Stimulated activated CD4-positive, alpha-beta T cell treated with anti-CD3 and anti-CD28 coated beads, Interleukin-12 subunit alpha, Interleukin-12 subunit beta, amount 100 ng/mL, for 48 hours (primary cell): ENCODE measurements at places on chromosomes 2 and 18.

- DNase-seq = no peak
Measured at GRCh38 chr18:48050176-48050575, 119.7 kb upstream of the SMAD2 start.

DNA sequence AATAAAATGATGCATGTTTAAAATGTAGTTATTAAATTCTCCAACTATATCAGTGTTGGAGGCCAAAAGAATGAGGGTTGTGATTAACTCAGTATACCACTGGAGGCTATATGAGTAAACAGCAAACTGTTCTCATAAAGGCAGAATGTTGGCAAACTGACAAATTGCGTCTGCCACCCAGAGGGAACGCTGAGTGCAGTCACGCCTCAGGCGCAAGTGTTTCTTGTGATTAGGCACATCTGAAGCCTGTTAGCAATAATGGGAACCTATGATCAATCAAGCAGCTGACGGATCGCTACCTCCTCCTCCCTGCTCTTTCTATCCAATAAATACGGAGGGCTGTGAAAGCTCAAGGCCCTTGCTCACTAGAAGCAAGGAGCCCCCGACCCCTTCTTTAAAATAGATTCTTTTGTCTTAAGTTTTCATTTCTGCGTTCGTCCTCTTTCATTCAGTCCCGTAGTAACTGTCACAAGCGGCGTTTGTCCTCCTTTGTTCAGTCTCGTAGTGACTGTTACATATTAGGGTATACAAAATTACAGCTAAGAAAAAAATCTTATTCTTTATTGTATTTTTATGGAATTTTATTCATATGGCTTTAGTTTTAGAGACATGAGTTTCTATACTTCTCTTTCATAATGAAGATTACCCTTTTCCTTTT is 16.3 kb upstream of the RMND5A start:
- no peak for DNase-seq

DNA sequence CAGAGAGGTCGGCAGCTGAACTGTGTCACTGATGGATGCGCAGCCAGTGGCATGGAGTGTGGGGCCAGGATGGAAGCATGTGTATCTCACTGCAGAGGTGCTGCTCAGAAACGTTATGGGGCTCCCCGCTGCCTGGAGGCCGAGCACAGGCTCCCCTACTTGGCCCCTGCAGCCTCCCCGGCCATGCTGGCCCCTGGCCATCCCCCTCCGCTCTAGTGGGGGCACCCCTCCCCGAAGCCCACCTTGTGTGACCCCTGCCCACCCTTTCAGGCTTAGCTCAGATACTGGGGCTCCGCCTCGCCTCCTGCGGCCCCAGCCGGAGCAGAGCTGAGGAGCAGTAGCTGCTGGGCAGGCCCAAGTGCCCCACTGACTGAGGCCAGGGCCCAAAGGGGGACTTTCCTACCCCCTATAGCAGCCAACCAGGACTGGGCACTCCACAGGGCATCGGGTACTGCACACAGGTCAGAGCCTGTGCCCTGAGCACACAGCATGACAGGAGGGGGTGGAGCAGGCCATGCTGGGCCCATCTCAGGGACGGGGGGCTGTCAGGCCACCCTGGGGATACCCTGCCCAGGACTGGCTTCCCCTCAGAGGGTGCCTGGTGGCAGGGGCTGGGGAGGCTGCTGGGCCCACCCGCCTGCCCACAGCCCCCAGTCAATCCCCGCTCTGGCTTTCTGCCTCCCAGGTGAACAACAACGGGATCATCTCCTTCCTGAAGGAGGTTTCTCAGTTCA is 31.3 kb downstream of the SNED1 start:
- no peak for DNase-seq

GRCh38 chr2:227813229-227813561 is 447 bp upstream of the CCL20 start:
- DNase-seq = no peak

DNA sequence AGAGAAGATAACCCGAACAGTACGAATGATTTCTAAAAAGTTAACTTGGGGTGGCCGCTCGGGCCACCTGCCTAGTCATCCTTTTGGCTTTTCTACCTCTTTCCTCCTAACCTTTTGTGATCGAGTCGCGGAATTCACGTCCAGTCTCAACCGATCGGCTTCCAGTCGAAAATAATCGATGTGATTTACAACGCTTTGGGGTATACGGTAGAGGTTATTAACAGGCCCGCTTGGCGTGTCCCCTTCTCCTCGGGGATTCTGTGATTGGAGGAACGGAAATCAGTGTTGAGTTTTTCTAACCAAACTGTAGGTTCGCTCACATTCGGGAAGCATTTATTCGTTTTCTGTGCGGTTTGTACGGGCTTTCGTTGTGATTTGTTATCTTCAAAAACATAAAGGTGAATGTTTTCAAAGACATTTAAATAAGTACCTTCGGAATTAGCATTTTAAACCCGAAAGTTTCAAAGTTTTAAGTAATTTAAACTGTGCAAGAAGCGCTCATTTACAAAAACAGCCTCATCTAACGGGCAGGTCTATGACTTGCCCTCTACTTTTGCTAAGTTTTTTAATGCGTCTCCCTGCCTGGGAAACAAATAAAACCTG is 588 bp upstream of the FOXI3 start:
- DNase-seq = no peak

DNA sequence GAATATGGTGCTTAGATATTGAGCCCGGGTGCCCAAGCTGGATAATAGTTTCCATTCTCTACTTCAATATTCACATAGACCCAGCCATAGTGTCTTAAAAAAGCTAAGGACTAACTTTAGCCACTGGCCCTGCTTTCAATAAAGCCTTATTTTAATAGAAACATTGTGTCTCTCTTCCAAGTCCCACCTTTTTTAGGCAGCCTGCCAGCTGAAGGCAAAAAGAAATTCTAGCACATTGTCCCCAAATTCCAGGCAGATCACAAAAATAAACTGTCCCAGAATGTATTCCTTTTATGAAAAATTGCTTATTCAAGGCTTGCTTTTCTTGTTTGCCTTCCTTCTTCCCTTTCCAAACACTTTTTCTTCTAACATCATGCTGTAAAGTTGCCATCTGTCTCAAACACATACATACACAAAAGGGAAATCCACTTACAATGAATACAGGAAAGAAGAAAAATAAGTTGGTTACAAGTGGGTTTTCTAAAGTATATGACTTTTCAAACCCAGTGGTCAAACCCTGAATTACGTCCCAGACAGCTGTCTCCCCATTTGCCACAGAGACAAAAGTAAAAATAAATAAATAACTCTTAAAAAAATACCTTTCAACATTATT is 778.5 kb downstream of the BCL11A start:
- DNase-seq = no peak

- no peak for DNase-seq
Measured at GRCh38 chr2:148887350-148888002, 12.4 kb downstream of the KIF5C start.

DNA sequence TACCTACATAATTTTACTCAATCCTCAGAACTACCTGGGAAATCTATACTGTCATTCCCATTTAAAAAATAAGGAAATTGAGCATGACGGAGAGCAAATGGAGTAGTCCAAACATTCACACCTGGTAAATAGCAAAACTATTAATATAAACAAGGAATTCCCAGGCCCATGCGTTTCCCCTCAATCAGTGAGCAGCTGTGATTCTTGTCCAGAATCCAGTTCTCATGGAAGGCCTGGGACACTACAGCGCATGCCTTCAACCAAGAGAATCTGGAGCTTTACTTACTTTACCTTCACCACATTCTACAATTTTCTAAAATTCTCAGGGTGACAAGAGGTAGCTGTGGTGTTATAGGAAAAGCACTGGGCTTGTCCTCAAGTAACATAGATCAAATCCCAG is 259.0 kb downstream of the LRATD1 start:
- no peak for DNase-seq

DNA sequence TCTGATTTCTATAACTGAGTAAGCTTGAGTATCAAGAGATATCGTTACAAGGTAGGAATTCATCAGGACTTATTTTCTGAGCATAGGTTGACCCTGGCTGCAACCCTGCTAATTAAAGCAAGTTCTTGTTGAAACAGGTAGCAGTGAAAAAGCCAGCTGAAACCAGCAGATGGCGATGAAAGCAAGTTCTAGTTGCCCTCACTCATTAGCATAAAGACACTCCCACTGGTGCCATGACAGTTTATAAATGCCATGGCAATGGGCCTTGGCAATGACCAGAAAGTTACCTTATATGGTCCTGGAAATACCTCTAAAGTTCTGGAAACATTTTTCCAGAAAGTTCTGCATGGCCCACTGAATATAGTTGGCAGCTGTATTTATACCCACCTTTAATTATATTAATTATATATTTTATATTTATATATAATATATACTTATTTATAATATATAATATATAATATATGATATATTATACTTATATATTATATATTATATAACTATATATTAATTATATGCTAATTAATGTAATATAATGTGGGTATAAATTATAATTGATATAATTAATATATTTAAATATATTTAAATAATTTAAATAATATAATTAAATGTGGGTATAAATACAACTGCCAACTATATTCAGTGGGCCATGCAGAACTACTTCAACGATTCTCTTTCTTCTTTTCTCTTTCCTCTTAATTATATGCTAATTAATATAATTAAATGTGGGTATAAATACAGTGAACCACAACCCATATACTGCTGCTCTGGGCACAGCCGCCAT is 188.0 kb downstream of the CDH7 start:
- DNase-seq = no peak

GRCh38 chr2:138012082-138012481 is 47.8 kb downstream of the HNMT start:
- no peak for DNase-seq

GRCh38 chr2:118940486-118941120 is 1.4 kb upstream of the MARCO start:
- no peak for DNase-seq

DNA sequence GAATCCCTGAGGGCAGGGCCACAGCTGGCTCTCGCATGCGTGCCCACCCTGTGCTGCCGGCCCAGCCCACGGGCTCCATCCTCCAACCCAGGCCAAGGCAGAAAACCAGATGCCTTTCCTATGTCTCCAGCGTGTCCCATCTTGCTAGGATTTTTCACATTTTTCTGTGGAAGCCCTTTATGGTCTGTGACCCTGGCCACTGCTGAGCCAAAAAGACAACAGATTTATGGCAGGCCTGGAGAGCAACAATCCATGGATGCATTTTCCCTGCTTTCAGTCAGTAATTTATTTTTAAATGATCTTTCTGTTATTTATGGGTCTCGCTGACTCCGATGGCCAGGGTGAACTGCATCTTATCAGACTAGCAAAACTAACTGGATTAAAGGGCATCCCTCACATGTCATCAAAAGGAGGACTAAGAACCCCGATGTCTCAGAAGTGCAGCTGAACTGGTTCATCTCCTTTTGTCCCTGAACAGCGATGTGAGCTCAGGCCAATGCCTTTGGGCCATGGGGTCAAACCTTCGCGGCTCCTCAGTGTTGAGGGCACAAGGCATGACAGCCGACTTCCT is 346.0 kb downstream of the CYRIA start:
- no peak for DNase-seq

DNA sequence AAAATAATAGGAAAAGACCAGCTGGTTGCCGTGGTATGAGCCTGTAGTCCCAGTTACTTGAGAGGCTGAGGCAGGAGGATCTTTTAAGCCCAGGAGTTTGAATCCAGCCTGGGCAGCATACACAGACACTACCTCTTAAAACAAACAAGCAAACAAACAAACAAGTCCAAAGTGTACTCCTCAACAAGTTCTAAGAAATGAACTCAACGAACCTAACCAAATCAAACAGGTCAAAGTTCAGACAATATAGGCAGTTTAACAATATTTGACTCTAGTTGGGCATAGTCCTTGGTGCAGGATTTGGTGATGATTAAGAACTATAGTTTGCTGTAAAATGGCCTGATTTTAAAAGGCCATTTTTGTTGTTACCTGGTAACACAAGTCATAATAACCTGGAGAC is 41.9 kb upstream of the RHOB start:
- DNase-seq = no peak

GRCh38 chr2:168084288-168084687 is 163.1 kb downstream of the STK39 start:
- no peak for DNase-seq

DNA sequence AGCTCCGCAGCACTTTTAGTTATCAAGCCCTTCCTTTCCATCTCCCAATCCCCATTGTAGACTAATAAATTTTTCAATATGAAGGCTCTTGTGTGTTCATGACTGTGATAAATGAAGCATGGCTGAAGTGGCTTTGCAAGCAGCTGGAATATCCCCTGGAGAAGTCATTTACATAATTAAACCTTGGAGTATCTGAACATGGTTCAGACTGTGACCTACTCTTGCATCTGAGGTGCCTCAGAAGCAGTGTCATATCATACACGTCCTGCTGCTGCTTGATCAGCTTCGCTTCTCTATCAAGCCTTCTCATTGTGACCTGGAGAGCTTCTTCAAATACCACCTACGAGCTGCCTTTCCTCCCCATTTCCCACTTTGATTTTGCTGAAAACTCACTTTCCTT is 48.4 kb upstream of the ZNF397 start:
- no peak for DNase-seq

DNA sequence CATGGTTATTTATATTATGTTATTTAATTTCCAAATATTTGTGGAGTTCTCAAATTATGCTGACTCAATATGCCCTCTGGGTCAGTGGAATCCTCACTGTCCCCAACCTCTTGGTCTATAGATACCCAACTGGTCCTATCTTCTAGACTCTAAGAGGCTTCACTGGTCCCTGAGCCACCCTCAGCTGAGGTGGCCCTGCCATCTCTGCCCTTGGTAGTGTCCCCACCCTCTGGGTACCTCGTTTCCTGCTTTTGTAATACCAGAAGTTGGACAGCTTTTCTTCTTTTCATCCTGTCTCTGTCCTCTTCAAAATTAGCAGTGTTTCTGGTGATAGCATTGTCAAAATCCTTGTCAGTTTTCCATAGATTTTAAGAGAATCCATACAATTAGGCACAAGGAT is 11.9 kb downstream of the ZSCAN30 start:
- no peak for DNase-seq

DNA sequence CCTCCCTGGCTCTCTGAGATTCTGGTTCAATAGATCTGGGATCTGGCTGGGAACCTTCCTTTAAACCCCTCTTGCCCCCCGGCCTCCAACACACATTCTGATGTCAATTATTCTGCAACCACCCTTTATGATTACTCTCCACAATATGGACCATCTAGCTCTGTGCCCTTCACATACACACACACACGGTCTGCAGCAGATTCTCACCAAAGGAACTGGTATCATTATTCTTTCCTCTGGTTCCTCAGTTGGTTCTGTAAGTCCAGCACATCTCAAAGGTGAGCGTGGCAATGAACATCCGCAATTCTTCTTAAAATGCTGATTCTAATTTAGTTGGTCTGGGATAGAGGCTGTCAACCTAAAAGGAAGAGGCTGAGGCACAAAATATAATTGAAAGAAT is 2.8 kb upstream of the TMEM163 start:
- DNase-seq = no peak

DNA sequence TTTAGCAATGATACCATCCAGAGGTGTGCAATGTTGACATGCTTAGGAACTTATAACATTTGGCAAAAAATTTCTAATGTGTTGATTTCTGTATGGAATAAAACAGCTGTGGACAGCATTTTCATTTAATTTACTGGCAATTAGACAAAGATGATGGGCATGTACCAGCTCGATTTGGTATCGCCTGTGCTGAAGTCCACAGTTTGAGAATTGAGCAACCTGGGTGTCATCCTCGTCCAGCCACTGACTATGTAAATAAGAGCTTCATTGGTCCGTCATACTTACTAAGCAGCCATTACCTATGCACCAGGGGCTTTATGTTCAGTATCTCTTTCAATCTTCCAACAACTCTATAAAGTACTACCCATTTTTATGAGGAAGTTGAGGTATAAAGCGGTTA is 24.6 kb upstream of the ACAA2 start:
- no peak for DNase-seq

- DNase-seq = no peak
Measured at GRCh38 chr2:201975434-201975833, 58.2 kb upstream of the FZD7 start.

- DNase-seq = no peak
Measured at GRCh38 chr2:237567276-237568029, 1.1 kb downstream of the PRLH start.
